Naive thymus-derived CD8-positive, alpha-beta T cell (primary cell): ENCODE measurements at places on chromosomes 6 and 20. TPM values are rescaled to one million over a fixed set of nuclear protein-coding genes. Genes with fewer than 3 reads are reported as not detected.

- DNase-seq = no peak
These were observed 208.1 kb downstream of the UTRN start for GRCh38 chr6:144493035-144493910.

DNA sequence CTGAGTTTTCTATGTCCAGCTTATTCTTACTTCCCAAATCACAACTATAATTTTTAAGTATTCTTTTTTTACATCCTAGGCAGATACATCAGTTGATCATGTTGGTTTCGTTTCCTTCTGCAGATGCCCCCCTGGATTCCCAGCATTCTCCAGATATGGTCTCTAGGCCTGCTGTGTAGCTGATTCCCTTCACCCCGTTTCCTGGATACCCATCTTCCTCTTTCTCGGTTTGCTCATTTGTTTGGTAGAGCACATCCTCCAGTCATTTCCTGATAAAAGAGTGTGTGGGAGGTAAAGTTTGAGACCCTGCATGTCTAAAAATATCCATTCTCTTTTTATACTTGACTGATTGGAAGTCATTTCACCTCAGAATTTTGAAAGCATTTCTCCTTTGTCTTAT is 66.4 kb downstream of the ANKS1A start:
- no peak for DNase-seq

- DNase-seq = no peak
These were observed 213.5 kb upstream of the RIMS1 start for GRCh38 chr6:71672876-71673275.

GRCh38 chr20:44745598-44746366 is at the start of gene KCNK15:
TSS of gene KCNK15 (plus strand) at chr20:44745865. CDS start at chr20:44745911, 46 bp downstream.
- peak; percentile 28 for DNase-seq

- DNase-seq = no peak
These were observed 108.5 kb downstream of the MAN1A1 start for GRCh38 chr6:119241111-119241465.

GRCh38 chr6:2799936-2800527 is 34.8 kb downstream of the WRNIP1 start:
- DNase-seq = no peak

DNA sequence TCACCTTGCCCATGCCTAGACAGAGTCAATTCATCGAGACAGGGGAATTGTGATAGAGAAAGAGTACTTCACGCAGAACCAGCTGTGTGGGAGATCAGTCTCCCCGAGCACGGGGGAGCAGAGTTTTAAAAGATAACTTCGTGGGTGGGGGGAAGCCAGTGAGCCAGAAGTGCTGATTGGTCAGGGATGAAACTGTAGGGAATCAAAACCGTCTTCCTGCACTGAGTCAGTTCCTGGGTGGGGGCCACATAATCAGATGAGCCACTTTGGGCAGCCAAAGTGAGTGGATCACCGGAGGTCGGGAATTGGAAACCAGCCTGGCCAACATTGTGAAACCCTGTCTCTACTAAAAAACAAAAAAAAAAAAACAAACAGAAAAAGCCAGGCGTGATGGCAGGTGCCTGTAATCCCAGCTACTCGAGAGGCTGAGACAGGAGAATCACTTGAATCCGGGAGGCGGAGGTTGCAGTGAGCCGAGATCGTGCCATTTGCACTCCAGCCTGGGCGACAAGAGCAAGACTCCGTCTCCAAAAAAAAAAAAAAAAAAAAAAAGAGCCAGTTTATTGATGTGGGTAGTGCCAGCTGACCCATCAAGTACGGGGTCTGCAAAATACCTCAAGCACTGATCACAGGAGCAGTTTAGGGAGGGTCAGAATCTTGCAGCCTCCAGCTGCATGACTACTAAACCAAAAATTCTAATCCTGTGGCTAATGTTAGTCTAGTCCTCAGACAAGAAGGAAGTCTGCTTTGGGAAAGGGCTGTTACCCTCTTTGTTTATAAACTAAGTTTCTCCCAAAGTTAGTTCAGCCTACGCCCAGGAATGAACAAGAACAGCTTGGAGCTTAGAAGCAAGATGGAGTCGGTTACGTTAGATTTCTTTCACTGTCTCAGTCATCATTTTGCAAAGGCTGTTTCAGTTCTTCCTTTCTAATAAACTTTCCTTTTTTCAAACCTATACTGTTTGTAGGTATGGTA is 3.9 kb upstream of the TRIM39 start:
- no peak for DNase-seq

GRCh38 chr6:16741112-16742016 is 19.9 kb downstream of the ATXN1 start:
- DNase-seq = no peak

- no peak for DNase-seq
These were observed 128.5 kb downstream of the LAMP5 start for GRCh38 chr20:9642882-9643281.

DNA sequence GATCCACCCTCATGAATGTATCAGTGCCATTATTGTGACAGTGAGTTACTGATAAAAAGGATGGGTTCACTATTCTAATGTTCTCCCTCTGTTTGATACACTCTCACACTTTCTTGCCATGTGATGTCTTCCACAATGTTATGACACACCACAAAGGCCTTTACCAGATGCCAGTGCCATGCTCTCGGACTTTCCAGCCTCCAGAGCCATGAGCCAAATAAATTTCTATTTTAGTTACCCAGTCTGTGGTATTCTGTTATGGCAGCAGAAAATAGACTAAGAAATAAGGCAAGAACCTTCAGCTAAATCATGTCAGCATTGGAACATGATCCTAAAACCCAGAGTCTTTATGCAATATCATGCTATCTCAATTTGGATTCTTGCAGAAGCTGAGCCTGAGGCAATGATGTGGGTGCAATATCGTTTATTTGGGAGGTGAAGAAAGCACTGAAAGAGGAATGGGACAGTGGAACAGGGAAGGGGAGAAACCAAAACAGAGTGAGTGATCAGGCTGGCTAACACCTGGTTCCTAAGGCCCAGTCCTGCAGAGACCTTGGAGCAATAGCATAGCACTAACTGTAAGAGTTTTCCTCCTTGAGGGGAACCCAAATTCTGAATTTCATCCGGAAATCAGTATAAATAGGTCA is 130.4 kb upstream of the LRFN2 start:
- no peak for DNase-seq

GRCh38 chr6:31272436-31272835 is 544 bp upstream of the HLA-C start:
- peak; percentile 43 for DNase-seq

- DNase-seq = no peak
These were observed 15.8 kb downstream of the RNF8 start for GRCh38 chr6:37369321-37370201.

The FRK gene
- 0.08 TPM for total RNA-seq

The RHAG gene
- total RNA-seq = not detected

The ETV7 gene
- not detected for total RNA-seq

The RIMS4 gene
- total RNA-seq = not detected

The METTL24 gene
- 1.2 TPM for total RNA-seq
